M059J (cell line): ENCODE measurements at places on chromosomes 2 and 18. TPM values are rescaled to one million over a fixed set of nuclear protein-coding genes. Genes with fewer than 3 reads are reported as not detected.

DNA sequence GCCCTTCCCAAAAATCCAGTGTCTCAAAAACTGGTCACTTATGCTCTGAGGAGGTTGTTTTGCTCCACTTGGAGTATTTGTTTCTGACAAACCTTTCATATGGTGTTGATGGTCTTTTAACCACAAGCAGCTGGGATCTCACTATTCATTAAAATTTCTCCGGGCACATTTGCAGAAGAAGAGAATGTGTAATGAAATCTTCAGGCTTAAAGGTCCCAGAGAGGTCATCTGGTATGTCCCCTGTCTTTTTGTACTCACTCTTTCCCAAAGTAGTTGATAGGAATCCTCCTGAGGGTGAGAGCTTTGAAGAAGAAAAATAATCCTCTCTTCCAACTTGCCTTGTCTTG lies 430.8 kb downstream of the SETBP1 start:
- no peak for DNase-seq

DNA sequence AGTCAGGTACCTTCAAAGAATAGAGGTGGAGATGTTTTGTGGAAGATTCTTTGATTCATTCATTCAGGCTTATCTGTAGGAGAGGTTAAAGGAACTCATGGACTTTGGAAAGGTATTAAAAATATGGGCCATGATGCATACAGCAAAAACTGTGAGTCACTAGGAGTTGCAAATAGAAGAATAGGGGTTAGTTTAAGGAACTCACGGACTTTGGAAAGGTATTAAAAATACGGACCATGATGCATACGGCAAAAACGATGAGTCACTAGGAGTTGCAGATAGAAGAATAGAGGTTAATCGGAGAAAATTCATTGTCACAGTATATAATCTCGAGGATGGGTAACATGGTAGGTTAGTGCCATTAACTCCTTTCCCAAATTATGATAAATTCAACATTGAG lies 41.2 kb downstream of the SLC9A2 start:
- no peak for DNase-seq

GRCh38 chr2:200625282-200625681 lies 39.5 kb downstream of the AOX1 start:
- DNase-seq: no peak

Gene SPATA3
- total RNA-seq: not detected in 2 replicates

DNA sequence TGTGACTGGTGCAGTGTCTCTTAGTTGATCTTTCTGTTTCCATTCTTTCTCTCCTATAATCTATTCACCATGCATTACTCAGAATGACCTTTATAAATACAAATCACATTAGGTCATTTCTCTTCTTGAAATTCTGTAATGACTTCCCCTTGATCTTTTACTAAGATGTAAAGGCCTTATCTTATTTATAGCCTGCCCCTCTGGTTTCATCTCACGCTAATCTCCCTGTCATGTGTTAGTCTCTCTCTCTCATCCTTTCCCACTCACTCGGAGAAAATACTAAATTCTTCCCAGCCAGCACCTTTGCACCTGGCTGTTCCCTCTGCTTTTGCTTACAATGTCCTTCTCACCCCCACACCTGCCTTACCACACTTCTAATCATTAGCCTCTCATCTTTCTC lies 530.8 kb downstream of the ADCYAP1 start:
- DNase-seq: no peak

GRCh38 chr2:101872480-101872879 lies 119.3 kb upstream of the IL1R2 start:
- no peak for DNase-seq

- DNase-seq: peak; percentile 44
These were observed 17.0 kb upstream of the CIDEA start for GRCh38 chr18:12236934-12237832.

Gene GTF3C2
- total RNA-seq: 32.3 and 34.0 TPM in 2 replicates

GRCh38 chr2:69848186-69848790 lies 18.8 kb downstream of the GMCL1 start:
- no peak for DNase-seq

- no peak for DNase-seq
These were observed 294.9 kb upstream of the SYT4 start for GRCh38 chr18:43572163-43572562.

DNA sequence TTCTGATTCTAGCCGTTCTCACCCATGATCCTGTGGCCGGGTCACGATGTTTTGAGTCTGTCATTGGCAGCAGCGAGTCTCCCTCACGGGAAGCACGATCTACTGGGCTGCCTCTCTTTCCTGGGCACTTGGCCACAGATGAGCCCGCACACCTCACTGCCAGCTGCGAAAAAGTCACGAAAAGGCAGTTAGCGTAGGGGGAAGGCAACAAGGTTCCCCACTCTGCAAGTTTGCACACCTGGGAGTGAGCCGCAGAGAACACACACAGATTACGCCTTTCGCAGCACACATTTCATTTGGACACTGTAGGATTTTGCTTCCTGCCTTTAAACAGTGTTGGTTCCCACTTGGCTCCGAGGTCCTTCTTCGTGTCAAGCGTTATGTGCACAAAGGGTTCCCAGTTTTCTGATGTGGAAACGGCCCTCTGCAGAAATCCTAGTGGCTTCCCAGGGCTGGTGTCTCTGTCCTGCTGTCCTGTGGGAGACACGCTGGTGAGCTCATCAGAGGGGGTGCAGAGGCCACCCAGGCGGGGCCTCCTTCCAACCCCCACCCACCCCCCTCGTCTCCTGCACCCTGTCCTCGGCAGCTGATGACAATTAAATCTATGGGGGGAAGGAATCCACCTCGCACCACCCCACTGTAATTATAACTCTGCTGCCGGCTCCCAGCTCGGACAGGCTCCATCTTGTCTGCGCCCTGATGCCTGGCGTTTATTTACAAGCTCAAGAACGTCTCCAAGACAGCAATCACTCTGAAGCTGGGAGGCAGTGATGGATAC lies 157.3 kb upstream of the SALL3 start:
- DNase-seq: no peak

DNA sequence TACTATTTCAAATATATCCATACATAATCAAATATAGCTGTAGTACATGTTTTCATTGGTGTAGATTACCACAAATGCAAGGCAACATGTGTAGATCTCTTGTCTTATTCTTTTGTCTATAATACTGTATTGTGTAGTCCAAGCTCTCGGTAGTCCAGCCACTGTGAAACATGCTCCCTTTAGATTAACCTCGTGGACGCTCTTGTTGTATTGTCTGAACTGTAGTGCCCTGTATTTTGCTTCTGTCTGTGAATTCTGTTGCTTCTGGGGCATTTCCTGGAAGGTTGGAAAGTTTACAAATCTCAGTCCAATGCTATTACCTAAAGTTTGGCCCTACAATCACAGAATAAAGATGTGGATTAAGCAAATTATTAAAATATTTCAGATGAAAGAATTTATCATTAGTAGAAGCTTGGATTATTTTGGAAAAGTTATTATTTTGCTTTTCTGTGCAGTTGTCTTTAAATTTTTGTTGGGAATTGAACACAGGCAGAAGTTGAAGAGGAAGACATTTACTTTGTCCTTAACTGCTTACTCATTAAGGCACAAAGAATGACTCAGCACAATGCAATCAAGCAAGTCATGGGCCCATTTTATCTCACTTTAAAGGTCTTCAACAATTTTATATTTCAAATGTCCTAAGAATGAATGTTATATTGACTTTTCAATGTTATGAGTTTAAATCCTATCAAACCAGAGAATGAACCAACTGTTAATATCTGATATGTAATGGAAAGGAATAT lies 103.4 kb upstream of the CAVIN2 start:
- peak; percentile 53 for DNase-seq

Gene MERTK
- 0.25 TPM in 1 of 2 replicates, not detected in the other for total RNA-seq

- DNase-seq: no peak
These were observed 24.8 kb downstream of the RUFY4 start for GRCh38 chr2:218093879-218094278.

Gene GCFC2
- 12.6 and 22.7 TPM in 2 replicates for total RNA-seq

GRCh38 chr2:21818212-21818795 lies 694.5 kb downstream of the TDRD15 start:
- DNase-seq: no peak

DNA sequence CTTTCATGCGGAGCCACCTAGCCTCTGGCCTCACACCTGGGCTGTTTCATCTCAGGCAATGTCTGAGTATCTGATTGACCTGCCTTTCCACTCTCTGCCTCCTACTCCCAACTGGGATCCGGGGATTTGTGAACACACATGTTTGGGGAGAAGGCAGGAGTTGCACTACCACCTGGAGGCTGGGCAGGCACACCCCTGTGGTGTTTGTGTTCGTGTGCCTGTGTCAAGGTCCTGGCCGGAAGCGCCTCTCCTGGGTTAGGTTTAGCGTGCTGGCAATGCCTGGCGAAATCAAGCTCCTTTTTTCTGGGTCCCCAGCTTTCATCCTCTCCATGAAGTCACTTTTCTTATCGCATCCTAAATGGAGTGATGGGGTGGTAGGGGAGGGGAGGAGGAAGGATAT lies 63.9 kb downstream of the GATA6 start:
- no peak for DNase-seq

GRCh38 chr2:174595116-174595809 lies 2.3 kb downstream of the WIPF1 start:
- no peak for DNase-seq

DNA sequence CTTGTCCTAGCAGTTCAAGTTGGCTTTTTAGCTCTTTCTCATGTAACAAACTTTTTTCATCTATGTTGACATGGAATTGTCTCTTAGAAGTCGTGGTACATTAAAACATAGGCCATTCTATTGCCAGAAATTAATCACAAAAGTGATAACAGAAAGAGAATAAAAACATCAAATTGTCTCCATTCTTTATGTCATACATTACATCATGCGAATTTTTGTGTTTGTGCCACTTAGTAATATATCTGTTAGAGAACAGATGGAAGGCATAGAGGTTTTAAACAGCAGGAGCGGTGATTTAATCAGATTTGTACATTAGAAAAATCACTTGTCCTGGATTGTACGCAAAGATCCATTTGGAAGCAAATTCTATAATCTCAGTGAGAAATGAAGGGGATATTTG lies 136.5 kb upstream of the CDH20 start:
- no peak for DNase-seq

DNA sequence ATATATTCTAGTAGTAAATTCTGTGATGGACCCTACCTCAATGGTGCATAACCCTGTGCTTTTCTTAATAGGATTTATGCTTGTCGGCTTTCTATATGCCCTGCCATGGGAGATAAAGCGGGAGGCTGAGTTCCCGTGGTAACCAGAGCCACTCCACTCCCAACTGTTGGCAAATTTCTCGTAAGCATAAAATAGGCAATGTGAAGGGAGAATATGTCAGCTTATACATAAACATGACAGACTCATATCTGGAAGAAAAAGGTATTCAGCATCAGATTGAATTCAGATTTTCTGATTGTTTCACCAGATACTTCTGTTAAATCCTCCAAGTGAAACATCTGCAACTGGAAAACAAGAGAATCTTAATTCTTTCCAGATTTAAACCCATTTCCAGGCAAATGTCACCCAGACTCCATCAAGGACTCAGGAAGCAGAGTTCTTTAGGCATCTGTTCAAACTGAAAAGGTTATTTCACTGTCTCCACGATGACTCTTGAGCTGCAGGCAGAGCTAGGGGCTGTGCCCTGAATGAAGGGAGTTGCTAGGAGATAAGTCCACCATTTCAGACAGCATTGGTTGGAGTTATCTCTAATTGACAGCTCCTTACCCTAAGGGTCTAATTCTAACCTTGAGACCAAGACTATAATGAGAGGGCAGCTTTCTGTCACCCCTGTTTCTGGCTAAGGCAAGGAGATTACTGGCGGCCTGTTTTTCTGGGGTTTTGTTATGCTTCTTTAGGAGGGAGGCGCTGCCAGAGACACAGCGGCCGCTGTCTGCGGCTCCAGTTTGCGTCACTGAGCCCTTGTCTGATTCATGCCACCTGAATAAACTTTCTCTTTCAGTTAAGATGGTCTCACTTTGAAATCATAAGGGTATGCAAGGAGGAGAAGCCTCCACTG lies 381.3 kb downstream of the SOX11 start:
- no peak for DNase-seq

- peak; percentile 73 for DNase-seq
These were observed 257.7 kb upstream of the UBE2E3 start for GRCh38 chr2:180722551-180723239.

DNA sequence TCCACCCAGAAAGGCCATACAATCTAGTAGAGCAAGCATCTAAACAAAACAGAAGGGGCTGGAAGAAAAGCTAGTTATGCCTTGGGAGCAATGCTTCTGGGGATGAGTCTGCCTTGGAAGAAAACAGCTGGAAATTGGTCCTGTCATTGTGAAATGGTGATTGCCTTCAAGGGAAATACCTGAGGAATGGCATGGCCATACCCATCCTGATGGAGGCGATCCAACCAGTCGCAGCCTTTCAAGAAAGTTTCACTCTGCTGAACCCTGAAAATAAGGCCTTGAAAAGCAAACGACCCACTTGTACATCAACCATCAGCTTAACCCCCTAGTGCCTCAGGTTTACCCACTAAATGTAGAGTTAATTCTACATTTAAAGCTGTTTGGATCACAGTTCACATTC lies 72.6 kb upstream of the PID1 start:
- DNase-seq: no peak

Gene CHRNG
- not detected in 2 replicates for total RNA-seq

DNA sequence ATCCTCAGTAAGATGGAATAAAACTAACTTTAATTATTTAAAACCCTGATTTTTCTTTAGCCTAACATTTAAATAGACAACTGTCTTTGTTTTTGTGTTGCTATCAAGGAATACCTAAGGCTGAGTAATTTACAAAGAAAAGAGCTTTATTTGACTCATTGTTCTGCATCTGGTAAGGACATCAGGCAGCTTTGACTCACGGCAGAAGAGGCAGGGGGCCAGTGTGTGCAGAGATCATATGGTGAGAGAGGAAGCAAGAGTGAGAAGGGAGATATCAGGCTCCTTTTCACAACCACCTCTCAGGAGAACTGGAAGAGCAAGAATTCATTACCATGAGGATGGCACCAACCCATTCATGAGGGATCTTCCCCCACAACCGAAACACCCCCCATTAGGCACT lies 64.6 kb upstream of the TFPI start:
- DNase-seq: peak; percentile 15
